ENCODE measurements at places on chromosomes 5 and 9.

DNA sequence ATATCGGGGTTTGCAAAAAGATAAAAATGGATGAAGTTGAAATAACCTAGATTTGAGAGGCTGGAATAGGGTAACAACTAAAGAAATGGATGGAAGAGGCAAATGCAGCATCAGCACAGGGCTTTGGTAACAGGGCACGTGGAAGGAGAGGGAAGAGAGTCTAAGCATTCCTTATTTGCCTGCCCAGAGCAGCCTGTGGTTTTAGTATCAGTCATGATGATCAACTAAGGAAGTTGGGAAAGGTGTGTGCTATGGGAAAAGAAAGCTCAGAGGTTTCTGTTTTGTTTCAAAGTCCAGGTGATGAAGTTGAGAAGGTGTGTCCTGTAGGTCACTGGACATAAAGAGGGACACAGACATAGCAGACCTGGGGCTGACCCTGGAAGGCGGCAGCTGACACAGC lies 28.8 kb downstream of the GAS1 start:
- no peak for DNase-seq

GRCh38 chr9:24258626-24259025 lies 287.1 kb downstream of the IZUMO3 start:
- DNase-seq: no peak

DNA sequence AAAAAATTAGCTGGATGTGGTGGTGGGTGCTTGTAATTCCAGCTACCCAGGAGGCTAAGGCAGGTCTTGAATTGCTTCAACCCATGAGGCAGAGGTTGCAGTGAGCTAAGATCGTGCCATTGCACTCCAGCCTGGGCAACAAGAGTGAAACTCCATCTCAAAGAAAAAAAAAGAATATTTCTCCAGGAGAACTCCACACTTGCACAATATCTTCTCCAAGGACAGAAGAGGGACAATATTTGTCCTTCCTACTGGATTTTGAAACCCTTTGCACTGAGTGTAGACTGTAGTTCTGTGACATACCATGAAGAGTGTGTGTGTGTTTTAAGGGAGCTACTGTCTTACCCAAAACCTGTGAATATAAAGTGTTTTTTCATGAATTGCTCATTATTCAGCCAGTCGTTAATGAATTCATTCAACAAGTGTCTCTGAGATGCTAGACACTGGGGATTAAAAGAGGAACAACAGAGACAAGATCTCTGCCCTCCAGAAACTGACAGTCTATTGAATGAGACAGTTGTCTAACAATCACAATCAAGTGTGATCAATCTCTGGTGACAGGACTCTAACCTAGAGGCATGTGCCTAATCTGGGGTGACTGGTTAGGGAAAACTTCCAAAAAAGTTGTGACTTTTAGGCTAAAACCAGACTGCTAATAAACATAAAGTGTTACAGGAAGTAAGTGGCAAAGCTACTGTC lies 9.8 kb upstream of the UBE2D2 start:
- DNase-seq: no peak

DNA sequence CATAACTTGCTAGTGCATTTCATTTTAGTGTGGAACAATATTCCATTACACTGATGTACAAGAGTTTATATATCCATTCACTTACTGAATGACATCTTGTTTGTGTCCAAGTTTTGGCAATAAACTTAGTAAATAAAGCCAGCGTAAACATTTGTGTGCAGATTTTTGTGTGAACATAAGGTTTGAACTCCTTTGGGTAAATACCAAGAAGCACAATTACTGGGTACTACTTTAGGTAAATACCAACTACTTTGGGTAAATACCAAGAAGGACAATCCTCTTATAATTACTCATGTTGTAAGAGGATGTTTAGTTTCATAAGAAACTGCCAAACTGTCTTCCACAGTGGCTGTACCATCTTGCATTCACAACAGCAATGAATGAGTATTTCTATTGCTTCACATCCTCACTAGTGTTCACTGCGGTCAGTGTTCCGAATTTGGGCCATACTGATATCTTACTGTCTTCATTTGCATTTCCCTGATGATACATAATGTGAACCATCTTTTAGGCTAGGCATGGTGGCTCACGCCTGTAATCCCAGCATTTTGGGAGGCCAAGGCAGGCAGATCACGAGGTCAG lies 2.3 kb upstream of the SYK start:
- no peak for DNase-seq

DNA sequence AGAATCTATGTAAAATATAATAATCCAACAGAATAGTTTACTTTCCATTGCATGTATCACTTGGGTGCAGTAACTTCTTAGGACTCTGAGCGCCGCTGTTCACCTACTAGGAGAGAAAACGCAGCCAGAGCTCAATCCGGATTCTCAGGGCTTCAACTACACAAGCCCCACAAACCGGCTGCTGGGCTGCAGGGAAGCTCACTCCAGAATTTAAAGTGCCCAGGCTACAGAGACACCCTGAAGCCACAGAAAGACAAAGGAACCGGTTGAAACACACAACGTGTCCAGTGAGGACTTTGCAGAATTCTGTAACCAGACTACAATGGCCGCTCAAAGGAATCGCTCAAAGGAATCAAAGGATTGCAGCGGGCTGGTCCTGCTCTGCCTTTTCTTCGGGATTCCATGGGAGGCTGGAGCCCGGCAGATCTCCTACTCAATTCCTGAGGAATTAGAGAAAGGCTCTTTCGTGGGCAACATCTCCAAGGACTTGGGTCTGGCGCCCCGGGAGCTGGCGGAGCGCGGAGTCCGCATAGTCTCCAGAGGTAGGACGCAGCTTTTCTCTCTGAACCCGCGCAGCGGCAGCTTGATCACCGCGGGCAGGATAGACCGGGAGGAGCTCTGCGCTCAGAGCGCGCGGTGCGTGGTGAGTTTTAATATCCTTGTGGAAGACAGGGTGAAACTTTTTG lies at the start of gene PCDHGA10:
PCDHGA10 (plus strand) TSS at position 134 of the 686 bp plus-strand sequence; CDS start at position 323, 189 bp downstream.
- DNase-seq: peak; percentile 1

DNA sequence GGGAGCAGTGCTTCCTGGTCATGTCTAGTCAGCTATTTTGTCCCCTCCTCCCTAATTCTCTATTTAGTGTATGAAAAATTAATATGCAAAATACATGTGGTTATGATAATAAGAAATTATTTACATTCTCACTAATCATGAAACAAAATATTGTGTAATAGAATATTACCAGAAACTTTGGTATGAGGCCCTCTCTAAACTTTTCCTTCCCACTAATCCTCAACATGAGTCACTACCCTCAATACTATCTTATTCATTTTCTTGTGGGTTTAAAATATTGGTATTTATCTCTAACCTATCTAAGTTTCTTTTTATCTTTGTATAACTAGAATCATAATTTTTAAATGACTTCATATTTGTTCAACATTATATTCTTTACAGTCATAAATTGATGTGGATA lies 545.9 kb upstream of the PTPRD start:
- no peak for DNase-seq

- DNase-seq: no peak
Observed at GRCh38 chr9:134476272-134476941, 150.2 kb downstream of the RXRA start.
